ENCODE measurements at places on chromosomes 1 and 21. TPM values are rescaled to one million over a fixed set of nuclear protein-coding genes. Genes with fewer than 3 reads are reported as not detected.

The SCP2 gene
- 107 TPM for total RNA-seq

The PCNT gene
- total RNA-seq = 21.7 TPM

The GPR52 gene
- total RNA-seq = 0.76 TPM

The PATJ gene
- 4.0 TPM for total RNA-seq

The RGS13 gene
- not detected for total RNA-seq

The PLA2G2D gene
- not detected for total RNA-seq

The CCDC27 gene
- not detected for total RNA-seq

The LCE6A gene
- total RNA-seq = not detected

The FMOD gene
- 7.5 TPM for total RNA-seq

- DNase-seq = no peak
Observed at GRCh38 chr21:35448876-35449599, 399.9 kb upstream of the RUNX1 start.

DNA sequence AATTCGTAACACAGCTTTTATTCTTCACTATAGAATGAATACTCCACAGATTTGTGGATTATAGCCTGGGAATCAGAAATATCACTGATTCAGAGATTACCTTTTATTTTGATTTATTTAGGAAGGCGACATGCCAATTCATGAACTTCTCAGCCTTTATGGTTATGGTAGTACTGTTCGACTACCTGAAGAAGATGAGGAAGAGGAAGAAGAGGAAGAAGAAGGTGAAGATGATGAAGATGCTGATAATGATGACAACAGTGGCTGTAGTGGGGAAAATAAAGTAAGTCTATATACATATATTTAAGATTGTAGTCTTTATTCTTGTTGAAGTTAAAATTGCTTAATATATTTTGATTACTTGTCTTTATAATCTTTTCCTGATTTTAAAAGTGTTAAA, 33.1 kb downstream of the MIER1 start:
- DNase-seq = no peak

- no peak for DNase-seq
Observed at GRCh38 chr1:192998536-192998935, 60.6 kb downstream of the UCHL5 start.

GRCh38 chr1:228344631-228345072, 62.0 kb downstream of the TRIM11 start:
- DNase-seq = peak; percentile 59

GRCh38 chr1:75202751-75203150, 68.6 kb downstream of the LHX8 start:
- no peak for DNase-seq

DNA sequence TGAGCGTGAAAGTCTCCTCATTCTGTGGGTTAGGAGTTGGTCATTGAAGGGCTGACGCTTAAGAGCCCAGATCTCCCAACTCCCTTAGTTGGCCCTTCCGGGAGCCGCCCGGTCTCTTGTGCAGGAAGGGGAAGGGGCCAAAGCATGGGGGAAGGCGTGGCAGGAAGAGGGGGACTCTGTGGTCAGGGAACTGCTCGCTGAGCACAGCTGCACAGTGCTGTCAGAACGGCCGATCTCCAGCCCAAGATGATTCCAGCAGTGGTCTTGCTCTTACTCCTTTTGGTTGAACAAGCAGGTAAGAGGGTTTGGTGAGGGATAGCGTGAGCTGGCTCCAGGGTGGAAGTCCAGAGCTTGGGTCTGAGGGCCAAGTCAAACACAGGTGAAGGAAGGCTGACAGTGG, at the start of gene FCER1G:
Gene FCER1G (plus strand): TSS at position 220 of the 400 bp plus-strand sequence. CDS start 27 bp downstream, at position 247.
- no peak for DNase-seq

- DNase-seq = no peak
Observed at GRCh38 chr21:32977216-32977615, 48.5 kb upstream of the OLIG2 start.

DNA sequence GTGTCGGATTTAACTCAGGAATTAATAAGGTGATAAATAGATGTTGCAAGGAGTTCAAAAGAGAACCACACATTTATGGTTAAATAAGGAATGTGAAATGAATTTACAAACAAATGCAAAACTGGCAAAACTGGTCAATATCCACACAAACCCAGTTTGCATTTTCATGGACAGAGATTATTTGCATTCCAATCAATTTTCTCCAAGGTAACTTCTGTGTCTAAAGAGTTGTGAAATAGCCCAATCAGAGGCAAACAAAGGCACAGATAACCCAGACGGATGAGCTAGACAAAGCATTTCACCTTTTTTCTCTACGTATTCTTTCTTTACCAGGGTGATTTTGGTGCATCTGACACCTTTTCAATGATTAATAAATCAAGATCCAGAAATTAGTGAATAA, 63.9 kb downstream of the MAP3K7CL start:
- no peak for DNase-seq

GRCh38 chr1:221264848-221265247, 385.6 kb downstream of the HLX start:
- DNase-seq = no peak

- DNase-seq = no peak
Observed at GRCh38 chr21:43812139-43812821, 22.9 kb downstream of the RRP1 start.

- no peak for DNase-seq
Observed at GRCh38 chr1:178434899-178435435, 61.8 kb downstream of the CLEC20A start.

DNA sequence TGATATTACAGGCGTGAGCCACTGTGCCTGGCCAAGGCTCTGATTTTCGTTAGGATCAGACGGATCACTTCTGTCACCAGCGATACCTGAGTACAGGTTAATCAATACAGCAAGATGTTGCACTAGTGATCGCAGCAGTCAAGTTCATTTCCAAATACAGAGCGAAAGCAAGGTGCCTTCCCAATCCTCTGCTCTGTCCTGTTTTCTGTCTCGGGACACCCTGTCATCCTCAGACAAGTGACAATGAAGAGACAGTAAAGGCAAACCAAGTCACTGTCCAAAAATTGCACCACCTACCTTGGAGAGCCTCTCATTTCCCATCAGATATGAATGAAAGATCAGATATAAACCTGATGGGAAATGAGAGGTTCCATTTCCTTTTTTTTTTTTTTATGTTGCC, 5.6 kb upstream of the CLDN14 start:
- no peak for DNase-seq

GRCh38 chr21:39984286-39984991, 117.2 kb downstream of the PCP4 start:
- no peak for DNase-seq
